Right ventricle myocardium superior (tissue), 1 donor: ENCODE measurements at places on chromosomes 6 and 20.

- DNase-seq = no peak
Measured at GRCh38 chr20:32965581-32966373, 38.5 kb downstream of the SUN5 start.

DNA sequence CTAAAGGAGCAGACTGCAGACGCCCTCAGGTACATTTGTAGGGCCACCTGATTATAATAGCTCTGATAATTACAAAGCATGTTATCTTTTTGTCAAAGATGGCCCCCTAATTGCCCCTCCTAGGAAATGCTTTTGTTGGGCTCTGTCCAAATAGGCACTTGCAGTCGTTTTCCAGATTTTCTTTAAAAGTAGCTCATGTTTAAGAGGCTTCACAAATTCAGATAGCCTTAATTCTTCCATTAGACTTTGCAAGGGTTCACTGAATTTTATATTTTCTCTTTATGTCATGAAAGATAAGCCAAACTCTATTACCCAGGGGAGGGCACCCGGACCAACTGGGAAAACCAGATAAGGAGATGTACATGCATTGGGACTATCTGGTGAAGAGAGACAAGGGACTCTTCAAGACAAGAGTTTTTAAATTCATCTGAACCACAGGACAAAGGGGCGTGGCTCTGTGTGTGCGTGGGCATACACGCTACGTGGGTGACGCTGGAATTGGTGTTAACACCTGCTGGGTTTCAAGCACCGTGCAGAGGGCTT, 95.6 kb downstream of the TOX2 start:
- no peak for DNase-seq

GRCh38 chr6:77587963-77588362, 64.9 kb upstream of the MEI4 start:
- DNase-seq = no peak

DNA sequence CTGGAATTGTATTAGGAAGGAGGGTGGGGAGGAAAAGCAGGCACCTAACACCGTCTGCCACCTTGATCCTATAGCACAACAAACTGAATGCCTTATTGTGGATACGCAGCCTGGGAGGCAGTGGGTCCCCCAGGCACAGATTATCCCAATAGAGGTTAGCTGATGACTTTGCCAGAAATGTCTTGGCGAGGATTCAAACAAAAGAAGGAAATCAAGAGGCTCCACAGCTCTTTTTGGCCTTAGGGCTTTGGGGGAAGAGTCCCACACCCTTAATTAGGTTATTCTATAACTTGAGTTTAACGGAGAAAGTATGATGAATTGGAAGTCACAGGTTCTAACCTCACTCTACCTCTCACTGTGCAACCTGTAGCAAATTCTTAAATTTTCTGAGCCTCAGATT, 102.0 kb downstream of the MRPL14 start:
- DNase-seq = no peak

DNA sequence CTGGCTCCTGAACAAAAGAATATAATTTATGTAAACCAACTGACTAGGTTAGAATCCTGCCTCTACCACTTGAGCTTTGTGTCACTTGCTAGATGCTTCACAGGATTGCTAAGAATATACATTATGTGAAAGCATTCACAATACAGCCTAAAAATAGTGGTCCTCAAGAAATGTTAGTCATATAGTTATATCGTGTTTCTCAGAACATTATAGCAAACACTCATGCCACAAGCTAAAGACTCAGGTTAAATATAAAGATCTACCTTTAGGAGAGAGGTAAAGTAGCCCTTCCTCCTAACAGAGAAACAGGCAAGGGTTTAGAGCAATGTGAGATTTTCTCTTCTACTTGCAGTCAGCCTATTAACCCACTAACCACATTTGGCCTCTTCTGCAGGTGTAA, 17.8 kb upstream of the ALDH8A1 start:
- no peak for DNase-seq

DNA sequence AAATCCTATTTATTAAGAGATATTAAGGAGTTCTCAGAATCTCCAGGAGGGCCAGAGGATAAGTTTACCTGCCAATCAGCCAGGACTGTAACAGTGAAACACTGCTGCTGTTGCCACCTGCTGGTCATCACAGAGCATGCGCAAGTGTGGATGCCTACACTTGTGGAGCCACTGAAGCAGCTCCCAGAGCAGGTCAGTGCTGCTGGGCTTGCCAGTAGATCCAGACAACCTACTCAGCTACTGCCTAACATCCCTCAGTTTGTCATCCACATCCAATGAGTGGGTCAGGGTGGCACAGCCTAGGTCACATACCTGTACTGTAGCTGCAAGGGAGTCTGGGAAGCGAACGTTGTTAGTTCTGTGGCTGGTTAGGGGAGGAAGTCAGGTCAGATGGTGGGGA, 18.3 kb upstream of the NHSL1 start:
- no peak for DNase-seq

DNA sequence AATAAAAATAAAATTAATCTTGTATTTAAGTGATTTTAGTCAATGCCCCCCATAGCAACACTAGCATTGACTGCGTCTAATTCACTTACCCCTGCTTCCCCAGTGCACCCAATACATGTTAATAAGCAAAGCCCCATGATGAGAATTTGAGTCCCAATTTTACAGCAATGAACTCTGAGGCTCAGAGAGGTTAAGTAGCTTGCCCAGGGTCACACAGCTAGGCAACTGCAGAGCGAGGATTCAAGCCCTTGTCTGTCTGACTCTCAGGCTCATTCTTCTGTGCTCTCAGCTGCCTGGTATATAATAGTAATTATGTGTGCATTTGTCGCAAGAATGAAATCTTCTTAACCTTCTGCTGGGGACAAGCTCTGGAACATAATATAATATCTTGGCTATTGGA, 8.5 kb downstream of the PABPC1L start:
- no peak for DNase-seq

DNA sequence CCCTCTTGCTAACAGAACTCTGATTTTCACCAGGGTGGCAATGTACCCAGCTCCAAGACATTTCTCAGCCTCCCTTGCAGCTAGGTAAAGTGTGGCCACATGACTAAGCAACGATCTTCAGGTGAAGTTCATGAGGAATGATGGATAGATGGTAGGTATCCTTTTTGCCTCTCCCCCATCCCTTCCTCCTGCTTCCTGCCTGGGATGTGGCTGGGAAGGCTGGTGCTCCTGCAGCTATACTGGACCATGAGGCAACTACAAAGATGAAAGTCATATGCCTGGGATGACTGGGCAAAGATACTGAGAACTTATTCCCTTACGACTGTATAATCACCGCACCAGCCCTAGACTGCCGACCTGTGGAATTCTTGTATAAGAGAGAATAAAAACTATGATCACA, 13.4 kb downstream of the ZNF335 start:
- peak; percentile 4 for DNase-seq

- no peak for DNase-seq
Measured at GRCh38 chr6:143594647-143595046, 83.1 kb upstream of the PHACTR2 start.

DNA sequence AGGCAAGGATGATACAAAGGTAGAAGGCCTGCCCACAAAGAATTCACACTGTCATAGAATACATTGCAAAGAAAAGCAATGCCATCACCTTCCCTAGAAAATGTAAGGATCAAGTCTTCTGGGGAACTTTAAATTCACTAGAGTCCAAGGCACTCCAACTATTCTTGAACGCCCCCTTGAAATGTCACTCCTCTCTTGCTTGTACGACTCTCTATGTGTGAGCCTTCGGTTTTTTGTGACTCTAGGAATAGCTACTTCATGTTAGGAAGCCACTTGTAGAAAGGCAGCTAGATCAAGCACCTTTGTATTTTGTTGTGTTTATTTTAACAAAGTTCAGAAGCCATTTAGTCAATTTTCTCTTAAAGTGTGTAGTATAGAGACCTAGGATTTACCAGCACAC, 159.2 kb upstream of the ARID1B start:
- no peak for DNase-seq

GRCh38 chr6:116244284-116244683, 9.6 kb downstream of the TSPYL4 start:
- DNase-seq = no peak

DNA sequence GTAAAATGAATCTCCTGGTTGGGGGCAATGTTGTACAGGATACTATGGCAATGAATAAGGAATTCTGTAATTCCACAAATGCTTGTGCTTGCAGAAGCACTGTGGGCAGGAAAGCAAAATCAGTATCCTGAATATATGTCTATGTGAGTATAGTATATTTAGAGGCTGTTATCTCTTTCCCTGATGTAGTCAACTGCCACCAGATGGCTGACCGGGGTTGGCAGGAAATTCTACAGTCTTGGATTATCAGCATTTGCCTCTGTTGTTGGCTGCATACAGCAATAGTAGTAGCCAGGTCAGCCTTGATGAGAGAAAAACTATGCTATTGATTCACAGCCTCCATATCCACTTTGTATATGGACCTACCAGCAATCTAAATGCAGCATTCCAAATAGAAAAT, 425.1 kb upstream of the JAG1 start:
- no peak for DNase-seq

DNA sequence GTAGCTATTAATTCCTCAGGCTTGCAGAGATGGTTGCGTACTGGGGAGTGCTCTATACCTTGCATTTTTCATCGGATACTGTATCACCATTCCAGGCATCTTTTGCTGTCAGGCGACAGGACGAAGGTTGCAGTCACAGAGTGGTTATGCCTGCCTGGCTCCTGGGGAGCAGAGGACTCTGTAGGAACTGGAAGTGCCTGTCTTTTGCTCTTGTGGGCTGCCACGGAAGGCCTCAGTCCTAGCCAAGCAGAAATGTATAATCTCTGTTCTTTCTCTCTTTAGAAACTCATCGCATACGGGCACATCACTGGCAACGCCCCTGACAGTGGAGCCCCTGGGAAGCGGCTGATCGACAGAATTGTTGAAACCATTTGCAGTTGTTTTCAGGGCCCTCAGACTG, 29.5 kb downstream of the ARFGEF2 start:
- DNase-seq = no peak

GRCh38 chr6:127343809-127344659, 625 bp upstream of the ECHDC1 start:
- no peak for DNase-seq

GRCh38 chr20:13012886-13013285, 4.1 kb downstream of the SPTLC3 start:
- no peak for DNase-seq

DNA sequence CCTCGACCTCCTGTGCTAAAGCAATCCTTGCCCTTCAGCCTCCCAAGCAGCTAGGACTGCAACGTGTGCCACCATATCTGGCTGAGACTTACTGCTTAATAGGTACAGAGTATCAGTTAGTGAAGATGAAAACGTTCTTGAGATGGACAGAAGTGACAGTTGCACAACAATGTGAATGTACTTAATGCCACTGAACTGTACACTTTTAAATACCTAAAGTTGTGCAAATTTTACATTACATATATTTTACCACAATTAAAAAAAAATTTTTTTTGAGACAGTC, 25.9 kb downstream of the NUDT3 start:
- no peak for DNase-seq

- peak; percentile 43 for DNase-seq
Measured at GRCh38 chr20:40511478-40511877, 177.6 kb downstream of the MAFB start.

- DNase-seq = no peak
Measured at GRCh38 chr6:148602136-148602535, 144.7 kb upstream of the UST start.

DNA sequence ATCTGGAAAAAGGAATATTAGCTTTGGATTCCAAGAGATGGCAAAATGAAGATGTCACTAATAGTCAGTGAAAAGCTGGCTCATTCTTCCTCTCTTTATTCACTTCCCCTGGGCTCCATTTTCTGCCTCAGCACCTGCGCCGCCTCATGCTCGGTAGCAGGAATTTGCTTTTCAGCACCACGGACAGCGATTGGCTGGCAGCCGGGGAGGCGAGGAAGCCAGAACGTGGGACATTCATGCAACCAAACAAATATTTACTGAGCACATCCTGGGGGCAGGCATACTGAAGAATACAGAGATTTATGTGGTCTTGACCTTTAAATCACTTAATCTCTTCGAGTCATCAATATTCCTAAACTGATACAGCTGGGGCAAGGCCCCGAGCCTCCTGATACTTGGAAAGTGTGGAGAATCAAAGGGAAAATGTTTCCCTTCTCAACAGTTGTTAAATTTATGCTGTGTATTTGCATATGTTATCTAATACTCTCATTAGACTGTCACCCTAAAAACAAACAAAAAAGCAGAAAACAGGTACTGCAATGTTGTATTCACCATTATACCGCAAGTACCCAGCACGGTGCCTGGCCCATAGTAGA, 12.1 kb upstream of the PDYN start:
- peak; percentile 75 for DNase-seq

DNA sequence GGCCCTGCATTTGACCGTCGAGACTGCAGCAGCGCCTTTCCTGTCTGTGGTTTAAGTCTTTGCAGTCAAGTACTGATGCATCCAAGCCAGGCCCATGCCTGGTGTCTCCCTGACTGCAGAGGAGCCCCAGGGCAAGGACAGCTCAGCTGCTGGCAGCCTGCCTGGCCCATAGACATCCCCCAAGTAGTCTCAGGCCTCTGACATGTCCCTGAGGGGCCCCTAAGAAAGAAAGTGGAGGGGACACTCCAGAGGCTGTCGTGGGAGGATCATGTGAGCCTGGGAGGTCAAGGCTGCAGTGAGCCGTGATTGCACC, 18.0 kb downstream of the HRH3 start:
- DNase-seq = peak; percentile 34

DNA sequence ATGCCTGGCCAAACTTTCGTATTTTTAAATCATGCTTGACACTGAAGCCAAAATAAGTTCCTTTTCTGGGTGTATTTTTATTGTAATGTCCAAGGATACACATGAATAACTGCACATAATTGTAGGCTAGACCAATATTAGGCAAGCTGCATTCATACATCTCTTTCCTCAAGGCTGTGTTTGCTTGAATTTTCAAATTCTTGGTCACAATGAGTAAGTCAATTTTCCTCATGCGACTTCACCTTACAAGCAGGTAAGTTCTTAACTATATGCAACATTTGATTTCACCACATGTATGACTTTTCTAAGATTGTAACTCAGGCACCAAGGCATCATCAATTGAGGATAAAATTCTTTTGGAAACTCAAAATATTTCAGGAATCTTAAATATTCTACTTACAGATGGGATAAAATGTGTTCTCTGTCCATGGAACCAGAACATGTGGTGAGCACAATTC, 112.4 kb upstream of the ZNF217 start:
- DNase-seq = no peak

DNA sequence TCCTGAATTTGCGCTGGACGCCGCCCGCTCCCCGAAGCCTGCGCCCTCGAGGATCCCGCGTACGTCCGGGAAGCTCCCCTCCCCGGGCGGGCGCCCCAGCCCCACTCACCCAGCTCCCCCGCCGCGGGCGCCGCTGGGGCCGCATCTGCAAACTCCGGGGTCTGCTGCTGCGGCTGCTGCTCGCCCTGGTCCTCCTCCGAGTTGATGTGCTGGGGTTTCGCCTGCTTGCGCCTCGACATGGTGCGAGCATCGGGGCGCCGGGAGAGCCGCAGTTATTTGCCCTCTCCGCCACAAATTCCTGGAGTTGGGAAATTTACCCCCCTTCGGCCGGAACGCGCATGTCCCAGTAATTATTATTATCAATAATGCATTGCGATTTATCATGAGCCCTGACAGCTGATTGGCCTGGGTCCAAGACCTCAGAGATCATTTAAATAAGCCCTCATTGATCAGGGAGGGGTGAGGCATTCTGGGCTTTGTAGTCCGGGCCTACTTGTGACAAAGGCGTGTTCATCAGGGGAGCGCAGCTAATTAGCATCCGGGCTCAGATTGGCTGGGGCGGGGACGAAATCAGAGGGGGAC, at the start of gene SALL4:
Gene SALL4, minus strand, starts transcription at position 352 of the 582 bp plus-strand sequence. Its CDS starts 113 bp downstream, at position 239.
- no peak for DNase-seq
